ENCODE measurements at places on chromosomes 12 and 14. TPM values are rescaled to one million over a fixed set of nuclear protein-coding genes. Genes with fewer than 3 reads are reported as not detected.

The BDKRB1 gene
- total RNA-seq: not detected

The PAWR gene
- 17.4 TPM for total RNA-seq

The CPNE6 gene
- total RNA-seq: 0.14 TPM

GRCh38 chr12:104477510-104478390 is 21.0 kb downstream of the CHST11 start:
- no peak for DNase-seq

DNA sequence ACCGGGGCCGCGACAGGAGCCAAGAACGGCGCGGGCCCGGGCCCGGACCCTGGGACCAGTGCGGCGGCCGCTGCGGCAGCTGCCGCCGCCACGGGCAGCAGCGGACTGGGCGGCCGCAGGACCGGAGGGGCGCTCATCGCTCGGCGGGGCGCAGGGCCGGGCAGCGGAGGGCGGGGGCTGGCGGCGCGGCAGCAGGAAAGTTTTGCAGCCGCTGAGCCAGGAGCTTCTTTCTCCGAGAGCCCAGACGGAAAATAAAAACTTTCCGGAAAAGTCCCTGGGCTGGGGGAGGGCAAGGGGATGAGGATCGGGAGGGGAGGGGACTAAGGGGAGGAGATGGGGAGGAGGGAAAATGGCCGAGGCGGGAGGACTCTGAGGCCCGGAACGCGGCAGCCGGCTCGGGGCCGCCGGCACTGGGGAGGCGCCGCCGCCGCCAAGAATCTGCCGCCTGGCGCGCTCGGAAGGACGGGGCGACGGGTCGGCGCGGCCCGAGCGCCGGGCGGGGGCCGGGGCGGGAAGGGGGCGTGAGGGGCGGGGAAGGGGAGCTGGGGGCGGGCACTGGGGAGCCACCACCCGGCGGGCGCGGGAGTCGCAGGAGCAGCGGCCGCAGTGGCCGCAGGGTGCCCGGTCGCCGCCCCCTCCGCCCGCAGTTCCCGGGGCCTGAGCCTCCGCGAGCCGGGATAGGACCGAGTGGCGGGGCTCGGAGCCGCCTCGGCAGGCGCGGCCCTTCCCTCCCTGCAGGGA is at the start of gene PRKD1:
Gene PRKD1 (minus strand): TSS at position 472 of the 741 bp plus-strand sequence.
- DNase-seq: peak; percentile 87
